GM12878 (cell line): ENCODE measurements at places on chromosomes 1 and 21.

DNA sequence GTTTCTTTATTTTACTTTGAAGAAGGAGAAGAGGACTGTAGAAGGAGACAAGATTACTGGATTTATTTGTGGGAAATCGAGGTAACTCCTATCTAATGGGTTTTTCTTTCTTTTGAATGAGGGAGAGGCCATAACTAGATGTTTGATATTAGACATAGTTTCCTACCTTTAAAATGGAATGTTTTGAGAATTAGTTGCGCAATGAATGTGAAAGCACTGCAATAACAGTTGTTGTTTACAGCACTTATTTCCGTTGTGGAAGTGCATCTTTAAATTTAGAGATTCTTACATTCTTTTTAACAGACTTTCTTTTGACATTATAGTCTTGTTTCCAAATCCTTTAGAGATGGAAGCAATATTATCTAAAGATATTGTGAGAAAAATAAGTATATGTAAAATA lies 229.0 kb downstream of the SRGAP2C start:
- DNase-seq, result no peak

DNA sequence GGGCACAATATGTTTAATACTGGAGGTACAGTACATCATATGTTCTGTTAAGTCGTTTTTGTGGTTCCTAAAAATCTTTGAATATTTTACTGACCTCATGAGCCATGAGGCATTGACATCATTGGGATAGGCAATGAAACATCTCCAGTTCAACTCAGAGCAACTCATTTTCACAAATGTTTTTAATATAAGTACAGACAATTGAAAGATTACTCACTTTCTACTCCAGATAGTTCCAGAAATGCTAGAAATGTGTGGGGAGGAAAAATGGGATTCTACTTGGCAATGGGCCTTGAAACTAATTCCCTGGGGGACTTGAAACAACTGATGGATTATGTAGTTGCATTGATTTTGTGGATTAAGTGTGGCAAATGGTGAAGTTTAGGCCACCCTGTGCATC lies 7.2 kb upstream of the C8B start:
- no peak for DNase-seq

GRCh38 chr1:175338387-175339135 lies 146.0 kb upstream of the KIAA0040 start:
- DNase-seq, result no peak

GRCh38 chr1:234659538-234659937 lies 49.6 kb upstream of the IRF2BP2 start:
- no peak for DNase-seq

GRCh38 chr1:15435239-15436077 lies 2.8 kb upstream of the CTRC start:
- no peak for DNase-seq

GRCh38 chr1:45230537-45230936 lies 24.1 kb upstream of the ZSWIM5 start:
- DNase-seq, result no peak

DNA sequence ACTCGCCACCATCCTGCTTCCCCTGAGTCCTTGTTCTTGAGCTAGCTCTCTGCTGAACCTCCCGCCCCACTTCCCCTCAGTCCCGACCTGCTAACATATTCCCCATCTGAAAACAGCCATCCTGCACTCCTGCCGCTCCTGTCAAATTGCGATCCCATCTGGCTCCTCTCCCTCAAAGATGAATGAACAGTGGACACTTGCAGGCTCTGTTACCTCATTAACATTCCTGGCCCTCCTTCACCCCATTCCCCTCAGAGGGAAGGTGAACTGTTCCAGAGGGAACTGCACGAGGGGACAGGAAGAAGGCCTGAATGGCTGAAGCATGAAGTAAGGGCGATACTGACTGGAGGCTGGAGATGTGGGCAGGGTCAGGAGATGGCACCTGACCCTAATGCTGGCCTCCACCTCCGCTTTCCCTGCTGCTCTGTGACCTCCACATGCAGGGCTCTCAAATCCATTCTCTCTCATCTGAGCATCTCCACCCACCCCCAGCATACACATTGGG lies 7.4 kb upstream of the CELSR2 start:
- DNase-seq, result no peak

GRCh38 chr1:111679541-111679940 lies 59.7 kb downstream of the INKA2 start:
- no peak for DNase-seq

GRCh38 chr1:79059341-79059740 lies 52.8 kb upstream of the ADGRL4 start:
- DNase-seq, result no peak

DNA sequence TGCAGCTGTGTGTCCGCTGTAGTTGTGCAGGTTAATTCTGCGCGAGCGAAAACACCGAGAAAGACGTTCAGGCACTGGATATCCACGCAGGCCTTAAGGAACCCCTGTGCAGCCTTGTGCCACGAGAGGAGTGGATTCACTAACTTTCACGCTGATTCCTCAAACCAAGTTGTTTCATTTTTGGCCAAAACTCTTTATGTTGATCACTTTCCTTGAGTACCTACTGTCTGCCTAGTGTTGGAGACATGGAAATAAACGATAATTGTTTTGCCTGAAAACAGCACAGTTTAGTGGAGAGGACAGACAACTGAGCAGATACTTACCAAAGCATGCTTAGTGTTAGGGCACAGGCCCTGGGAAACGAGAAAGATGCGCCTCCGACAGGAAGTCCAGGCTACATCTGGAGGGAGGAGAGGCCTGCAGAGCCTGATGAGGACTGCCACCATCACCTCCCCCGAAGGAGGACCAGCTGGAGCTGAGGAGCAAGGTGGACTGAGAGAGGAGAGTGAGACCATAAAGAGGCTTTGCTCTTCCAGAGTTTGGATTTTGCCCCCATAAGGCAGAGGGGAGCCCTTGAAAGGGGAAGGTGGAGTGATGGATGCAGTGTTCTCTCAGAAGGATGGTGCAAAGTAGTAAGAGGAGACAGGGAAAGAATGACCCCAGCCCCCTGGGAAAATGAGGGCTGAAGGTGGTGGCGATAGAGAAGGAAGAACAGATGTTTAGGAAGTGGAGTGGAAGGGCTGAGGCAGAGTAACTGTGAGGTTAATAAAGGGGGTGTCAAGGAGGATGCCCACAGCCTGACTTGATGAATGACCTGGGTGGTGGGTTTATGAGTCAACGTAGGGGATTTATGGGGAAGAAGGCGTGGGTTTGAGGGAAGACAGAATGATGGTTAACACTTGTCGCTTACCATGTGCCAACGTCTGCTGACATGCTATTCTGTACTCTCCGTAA lies 956 bp upstream of the SCAF4 start:
- no peak for DNase-seq

DNA sequence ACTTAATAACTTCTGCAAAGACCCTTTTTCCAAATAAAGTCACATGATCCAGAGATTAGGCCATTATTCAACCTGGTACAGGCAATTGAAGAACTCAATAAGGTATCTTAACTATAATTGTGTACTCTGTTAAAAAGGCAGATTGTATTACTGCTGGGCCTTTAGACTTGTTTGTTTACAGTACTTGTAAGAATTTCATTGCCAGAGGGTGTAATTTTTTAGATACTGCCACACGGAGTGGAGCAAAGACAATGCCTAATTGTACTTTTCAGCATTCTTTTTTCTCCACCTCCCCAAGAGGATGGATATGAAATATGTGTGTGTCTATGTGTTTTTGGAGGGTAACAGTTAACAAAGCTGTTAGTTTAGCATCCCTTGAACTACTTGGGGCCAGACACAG lies 47.5 kb downstream of the HUNK start:
- DNase-seq, result no peak

DNA sequence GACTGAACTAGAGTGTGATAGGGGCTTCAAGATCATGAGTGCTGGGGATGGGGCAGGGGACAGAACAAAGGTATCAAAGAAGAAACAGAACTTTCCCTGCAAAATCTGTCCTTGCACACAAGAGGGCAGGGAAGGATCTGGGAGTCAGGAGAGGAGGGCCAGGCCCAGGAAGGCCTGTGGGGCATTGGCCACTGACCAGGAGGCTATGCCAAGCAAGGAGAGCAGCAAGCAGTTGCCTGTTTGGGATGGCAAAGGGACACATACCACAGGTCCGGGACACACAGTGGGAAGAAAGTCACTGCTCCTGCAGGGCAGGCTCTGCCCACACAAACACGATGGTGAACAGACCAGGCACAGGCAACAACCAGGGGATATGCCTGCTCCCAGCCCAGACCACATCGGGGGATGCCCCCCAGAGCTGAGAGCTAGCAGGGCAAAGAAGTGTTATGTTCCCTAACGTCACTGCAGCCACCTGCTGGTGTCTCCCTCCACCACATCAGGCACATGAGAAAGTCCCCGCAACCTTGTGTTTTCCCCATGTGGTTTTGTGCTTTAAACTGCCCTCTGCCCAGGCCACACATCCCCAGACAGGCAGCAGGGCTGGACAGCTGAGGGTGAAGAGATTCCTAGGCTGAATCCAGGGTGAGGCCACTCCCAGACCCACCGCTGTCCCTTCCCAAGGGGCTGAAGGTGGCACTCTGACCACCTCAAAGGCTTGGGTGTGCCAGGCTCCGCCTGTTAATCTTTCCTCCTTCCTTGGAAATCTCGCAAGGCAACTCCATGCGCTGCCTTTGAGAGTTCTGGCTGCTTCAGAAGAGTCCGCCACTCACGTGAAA lies 53.6 kb downstream of the KIF21B start:
- DNase-seq, result peak; percentile 70

GRCh38 chr1:60196026-60196425 lies 122.5 kb upstream of the C1orf87 start:
- no peak for DNase-seq

DNA sequence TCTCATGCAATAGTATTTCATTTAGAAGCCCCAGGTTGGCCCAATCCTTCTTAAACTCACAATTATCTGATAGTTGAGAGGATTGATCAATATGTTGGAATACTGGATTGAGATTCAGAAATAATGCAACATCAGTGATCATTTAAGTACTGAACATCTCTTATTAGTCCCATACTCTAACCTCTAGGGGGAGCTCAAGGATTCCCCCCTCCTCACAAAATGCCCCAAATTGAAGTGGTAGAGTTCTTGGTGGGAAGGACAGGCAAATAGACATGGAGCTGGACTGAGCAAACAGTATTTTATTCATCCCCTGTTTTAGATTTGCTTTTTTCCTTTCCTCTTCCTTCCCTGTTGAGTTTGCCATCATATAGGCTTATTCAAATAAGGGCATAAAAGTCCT lies 62.8 kb downstream of the NGF start:
- DNase-seq, result no peak

DNA sequence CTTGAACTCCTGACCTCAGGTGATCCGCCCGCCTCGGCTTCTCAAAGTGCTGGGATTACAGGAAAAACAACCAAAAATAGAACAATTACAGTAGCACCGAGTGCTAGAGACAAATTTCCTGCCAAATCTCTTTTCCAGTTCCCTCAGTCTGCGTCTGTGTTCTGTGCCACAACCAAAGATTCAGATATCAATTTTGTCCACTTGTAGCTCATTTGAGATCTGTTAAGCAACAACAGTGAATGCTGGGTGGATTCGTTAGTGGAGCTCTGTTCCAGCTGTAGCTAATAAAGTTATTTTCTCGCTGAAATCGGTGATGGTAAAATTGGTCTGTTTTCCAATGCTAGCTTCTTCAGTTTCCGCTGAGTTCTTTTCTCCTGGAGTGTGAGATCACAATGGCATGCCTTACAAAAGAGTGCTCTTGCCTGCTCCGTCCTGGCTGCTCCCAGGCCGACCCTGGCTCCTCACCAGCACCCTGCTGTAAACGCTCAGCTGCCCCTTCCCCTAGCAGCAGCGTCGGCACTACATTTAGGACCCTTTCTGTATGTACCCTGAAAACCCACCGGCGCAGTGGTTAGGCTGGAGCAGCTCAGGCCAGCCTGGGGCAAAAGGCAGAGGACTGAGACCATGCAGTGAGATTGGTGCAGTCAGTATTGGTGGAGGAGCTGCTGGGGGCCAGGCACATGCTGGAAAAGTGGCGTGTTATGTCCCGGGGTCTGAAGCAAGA lies 395.4 kb downstream of the KIF26B start:
- DNase-seq, result no peak

DNA sequence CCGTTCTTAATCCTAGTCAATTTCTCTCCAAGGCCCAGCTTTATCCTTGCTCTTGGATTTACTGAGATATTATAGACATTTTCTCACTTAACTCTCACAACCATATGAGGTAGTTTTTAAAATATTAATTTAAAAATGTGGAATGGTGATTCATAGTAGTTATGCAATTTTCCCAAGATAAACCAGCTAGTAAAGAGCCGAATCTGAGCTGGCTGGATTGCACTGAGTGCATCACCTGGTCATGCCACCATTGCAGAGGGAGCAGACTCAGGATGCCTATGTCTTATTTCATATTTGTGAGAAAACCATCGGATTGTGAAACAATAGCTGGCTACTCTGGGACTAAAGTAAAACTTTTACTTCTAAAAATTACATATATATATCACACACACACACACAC lies 494.0 kb downstream of the KCNT2 start:
- no peak for DNase-seq

DNA sequence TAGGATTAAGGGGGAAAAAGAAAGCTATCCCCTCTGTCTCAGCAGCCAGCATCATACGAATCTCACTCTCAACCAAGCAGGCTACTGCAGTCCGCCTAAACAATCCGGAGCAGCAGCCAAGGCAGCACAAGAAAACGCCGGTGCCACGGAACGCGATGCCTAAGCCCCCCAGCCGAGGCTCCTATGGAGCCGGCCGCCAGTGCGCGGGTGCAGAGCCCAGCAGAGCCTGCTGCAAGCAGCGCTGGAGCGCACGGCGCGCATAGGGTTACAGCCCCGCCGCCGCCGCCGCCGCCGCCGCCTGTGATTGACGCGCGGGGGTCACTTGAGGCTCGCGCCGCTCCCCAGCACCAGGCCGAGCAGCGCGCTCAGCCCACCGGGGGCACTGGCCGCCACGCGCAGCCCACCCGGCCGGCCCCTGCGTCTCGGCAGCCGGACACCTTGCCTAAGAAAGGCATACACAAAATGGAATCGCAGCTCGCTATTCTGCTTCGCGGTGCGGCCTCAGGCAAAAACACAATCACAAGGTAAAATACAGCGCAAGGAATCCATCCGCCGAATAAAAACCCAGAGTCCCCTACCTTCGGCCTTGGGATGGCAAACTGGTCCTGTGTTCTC lies 780 bp downstream of the HIVEP3 start:
- no peak for DNase-seq

DNA sequence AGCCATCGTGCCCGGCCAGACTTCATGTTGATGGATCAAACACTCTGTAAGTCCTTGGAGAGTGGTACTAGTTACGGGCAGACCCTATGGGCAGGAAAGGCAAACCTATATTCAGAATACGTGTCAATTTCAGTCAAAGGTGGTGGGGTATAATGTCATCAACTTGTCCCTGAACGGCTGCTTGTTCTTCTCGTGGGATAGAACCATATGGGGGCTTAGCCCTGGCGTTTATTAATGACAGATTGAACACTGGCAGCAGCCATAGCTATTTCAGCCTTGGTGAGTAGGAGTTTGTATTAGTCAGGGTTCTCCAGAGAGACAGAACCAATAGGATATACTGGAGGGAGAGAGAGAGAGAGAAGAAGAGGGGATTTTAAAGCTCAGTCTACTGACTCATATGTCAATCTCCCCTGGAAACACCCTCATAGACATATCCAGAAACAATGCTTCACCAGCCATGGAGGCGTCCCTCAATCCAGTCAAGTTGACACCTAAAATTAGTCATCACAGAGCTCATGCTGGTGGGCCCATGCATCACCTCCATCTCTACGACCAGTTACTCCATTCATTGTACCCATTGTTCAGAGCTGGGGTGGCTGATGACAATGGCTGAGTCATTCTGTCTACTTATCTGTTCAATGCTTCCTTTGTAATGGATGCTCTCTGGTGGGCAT lies 16.1 kb upstream of the AQP10 start:
- DNase-seq, result no peak

GRCh38 chr21:46368533-46369285 lies 44.8 kb downstream of the PCNT start:
- peak; percentile 65 for DNase-seq
